T-cell (primary cell): ENCODE measurements at places on chromosomes 4 and X.

DNA sequence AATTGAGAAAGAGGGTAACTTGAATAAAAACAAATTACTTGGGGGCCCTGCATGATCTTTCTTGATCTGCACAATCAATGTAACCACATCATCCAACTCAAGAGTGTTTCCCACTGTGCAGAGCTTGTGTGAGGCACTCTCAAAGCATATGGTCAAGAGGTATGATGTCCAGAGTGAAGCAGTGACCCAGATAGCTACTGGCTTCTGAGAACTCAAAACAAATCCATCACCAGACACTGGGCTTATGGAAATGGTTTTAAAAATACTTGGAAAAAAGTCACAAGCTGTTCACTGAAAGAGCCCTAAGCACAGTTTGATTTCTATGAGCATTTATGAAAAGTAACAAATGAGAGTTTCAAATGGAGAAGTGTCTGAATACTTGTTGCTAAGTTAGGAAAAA is 361.0 kb downstream of the GRXCR1 start:
- DNase-seq = no peak

- DNase-seq = no peak
These were observed 278.0 kb downstream of the ANK2 start for GRCh38 chr4:113327494-113327893.

DNA sequence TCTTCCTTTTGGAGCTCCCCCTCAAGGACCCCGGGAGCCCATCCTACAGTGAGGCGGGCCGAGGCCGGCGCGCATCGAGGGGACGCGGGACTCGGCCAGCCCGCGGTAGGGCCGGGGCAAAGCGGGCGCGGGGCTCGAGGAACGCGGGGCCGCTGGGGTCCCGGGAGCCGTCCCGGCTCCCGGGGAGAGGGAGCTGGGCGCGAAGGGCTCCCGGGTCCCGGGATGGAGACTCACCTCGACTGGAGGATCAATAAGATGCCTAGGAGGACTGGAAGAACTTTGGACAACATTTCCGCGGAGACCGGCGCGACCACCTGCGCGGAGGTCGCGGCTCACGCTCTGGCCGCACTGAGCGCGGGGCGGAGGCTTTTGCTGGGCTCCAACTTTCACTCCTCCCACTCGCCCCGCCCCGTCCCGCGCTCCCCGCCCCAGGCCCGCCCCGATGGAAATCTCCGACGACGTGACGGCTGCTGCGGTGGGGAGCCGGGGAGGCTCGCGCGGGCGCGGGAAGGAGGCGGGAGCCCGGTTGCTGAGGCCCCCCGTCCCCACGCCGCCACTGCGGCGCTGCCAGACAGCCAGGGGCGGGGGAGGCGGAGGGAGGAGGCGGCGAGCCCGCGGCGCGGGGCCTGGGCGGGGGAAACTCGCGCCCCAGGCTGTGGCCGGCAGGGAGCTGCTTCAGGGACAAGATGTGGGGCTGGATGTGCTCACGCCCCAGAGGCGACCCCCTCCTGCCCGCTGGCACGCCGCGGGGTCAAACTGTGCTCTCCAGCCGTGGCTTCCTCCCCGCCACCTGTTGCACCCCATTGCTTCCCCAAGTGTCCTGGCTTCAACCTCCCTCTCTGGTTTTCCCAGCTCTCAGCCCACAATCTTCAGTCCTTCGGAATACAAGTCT is at the start of gene GABRE:
GABRE (minus strand) TSS at position 341 of the 892 bp plus-strand sequence; CDS start at position 290, 51 bp downstream.
- DNase-seq = no peak

GRCh38 chrX:132692066-132692465 is 203.2 kb upstream of the MBNL3 start:
- DNase-seq = no peak

DNA sequence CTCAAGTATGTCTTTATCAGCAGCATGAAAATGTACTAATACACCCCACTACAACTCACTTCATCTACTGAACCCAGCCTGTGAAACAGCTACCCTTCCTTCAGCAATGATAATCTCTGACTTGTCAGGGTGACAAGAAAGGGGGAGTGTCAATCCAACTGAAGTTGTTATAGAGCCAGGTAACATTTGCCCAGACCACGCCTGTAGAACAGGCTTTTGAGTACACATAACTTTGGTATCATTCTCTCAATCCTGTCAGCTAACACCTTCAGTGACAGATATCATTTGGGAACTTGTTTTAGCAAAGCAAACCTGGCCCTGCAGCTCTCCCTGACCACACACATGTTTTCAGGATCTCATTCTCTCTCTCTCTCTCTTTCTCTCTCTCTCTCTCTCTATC is 592.2 kb downstream of the SMARCA1 start:
- no peak for DNase-seq

- no peak for DNase-seq
These were observed 99.7 kb downstream of the FIP1L1 start for GRCh38 chr4:53477038-53477565.

DNA sequence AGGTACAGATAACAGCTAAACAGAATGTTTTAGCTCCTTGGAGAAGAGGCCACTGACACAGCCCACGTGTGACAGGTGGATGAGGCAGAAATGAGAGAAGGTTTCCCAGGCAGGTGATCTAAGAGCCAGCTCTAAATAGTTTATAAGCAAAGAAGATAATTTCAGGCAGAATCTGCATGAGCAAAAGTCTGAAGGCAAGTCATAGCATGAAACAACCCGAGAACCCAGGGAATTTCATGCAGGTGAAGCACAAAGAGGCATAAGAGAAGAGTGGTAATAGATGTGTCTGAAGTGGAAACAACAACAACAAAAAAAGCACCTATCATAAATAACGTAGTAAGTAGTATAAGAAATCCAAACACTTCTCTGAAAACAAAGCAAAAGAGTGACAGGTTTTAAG is 275.8 kb upstream of the CPEB2 start:
- DNase-seq = no peak

DNA sequence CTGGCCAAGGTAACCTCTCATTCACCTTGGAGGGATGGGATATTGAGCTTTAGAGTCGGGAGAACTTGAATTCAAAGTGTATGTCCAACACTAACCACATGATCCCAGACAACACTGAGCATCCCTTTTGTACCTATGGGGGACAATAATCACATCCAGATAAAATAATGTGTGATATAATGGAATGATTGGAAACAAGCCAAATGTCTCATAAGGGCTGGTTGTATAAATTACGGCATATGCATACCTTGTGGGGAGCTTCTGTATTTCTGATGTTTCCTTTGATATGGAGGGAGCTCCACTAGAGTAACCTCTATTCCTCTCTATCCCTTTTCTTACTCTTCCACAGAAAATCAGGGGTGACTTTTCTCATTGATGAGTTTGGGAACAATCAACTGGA is 40.7 kb upstream of the LDB2 start:
- no peak for DNase-seq

- DNase-seq = no peak
These were observed 1368.2 kb downstream of the STIM2 start for GRCh38 chr4:28228561-28229491.

DNA sequence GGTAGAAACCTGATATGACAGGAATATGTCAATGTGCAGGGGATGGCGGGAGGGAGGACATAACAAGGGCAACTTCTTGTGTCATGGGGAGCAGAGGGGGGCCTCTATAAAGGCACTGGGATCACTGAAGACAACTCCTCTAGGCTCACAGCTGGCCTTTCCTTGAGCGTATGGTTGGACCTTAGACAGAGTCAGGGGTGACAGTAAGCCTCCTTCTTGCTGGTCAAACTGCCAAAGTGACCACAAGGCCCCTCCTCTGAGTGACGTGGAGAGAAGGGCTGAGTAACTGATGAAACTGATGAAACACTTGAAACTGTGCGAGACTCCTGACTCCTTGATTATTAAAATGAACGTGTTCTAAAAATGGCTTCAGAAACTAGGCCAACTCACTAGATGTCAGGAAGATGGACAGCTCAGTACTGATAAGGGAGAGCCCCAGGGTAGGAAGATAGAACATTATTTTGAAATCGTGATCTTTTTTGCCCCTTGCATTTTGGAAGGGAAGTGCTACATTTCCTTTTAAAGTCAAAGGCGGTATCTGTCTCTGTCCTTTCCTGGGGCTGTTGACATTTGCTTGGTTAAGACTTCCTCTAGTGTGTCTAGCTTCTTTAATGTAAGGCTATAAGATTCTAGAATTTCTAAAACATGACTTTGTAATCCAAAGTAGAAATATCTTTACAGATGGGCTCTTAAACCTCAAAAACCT is 1.6 kb downstream of the RAB33A start:
- no peak for DNase-seq

- no peak for DNase-seq
These were observed 92.6 kb downstream of the TSPAN5 start for GRCh38 chr4:98565681-98566301.

DNA sequence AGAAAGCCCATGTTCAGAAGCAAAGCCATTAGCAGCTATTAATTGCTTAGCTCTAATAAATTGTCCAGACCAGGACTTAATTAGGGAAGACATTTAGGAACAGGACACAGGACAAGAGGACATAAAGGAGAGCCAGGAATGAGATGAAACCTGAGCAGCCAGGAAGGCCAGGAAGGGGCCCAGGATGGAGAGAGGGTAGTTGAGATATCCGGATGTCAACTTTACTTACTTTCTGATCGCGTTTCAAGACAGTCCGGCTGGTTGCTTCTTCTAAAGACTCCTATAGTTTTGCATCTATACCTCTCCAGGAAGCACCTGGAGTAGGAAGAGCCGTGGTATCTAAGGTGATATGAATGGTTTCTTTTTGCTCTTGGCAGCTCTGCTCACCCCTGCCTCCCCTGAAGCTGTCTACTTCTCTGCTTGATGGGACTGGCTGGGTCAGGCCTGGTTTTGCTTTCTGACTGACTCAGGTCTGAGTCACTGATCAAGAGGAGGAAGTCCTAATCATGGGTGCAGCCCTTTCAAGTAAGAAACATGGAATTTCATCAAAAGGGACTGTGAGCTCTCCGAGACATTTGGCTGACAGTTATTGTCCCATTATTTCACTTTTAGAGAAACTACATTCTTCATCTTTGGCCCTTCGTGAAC is 733.3 kb downstream of the RPA4 start:
- no peak for DNase-seq

- DNase-seq = no peak
These were observed 111.7 kb downstream of the STK32B start for GRCh38 chr4:5162909-5163508.

- no peak for DNase-seq
These were observed 78.8 kb downstream of the LDB2 start for GRCh38 chr4:16819652-16820051.

- DNase-seq = no peak
These were observed 145.8 kb downstream of the AASDH start for GRCh38 chr4:56241500-56241899.

GRCh38 chrX:139831675-139832456 is 101.0 kb downstream of the ATP11C start:
- DNase-seq = no peak

- DNase-seq = no peak
These were observed 2.1 kb downstream of the GSTCD start for GRCh38 chr4:105710678-105711077.

GRCh38 chr4:94032754-94033153 is 174.9 kb upstream of the SMARCAD1 start:
- DNase-seq = no peak

GRCh38 chr4:88859191-88859812 is 161.7 kb upstream of the NAP1L5 start:
- DNase-seq = no peak

DNA sequence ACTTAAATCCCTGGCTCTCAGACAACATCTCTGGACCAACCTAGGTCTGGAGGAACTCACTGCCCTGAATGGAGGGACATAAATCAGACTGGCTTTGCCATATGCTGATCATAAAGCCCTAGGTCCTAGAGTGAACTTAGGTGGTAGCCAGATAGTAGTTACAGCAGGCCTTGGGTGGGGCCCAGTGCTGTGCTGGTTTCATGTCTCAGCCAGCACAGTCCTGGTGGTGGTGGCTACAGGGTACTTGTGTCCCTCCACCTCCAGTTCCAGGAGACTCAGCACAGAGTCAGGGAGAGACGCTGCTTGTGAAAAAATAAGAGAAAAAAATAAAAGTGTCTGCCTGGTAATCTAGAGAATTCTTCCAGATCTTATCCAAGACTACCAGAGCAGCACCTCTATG is 40.3 kb downstream of the GSX2 start:
- DNase-seq = no peak

GRCh38 chr4:88382621-88383020 is 4.0 kb downstream of the HERC6 start:
- DNase-seq = peak; percentile 36

- no peak for DNase-seq
These were observed 46.7 kb upstream of the TADA2B start for GRCh38 chr4:6996481-6996880.

- DNase-seq = no peak
These were observed 393.1 kb upstream of the ZFP42 start for GRCh38 chr4:187602339-187603092.

DNA sequence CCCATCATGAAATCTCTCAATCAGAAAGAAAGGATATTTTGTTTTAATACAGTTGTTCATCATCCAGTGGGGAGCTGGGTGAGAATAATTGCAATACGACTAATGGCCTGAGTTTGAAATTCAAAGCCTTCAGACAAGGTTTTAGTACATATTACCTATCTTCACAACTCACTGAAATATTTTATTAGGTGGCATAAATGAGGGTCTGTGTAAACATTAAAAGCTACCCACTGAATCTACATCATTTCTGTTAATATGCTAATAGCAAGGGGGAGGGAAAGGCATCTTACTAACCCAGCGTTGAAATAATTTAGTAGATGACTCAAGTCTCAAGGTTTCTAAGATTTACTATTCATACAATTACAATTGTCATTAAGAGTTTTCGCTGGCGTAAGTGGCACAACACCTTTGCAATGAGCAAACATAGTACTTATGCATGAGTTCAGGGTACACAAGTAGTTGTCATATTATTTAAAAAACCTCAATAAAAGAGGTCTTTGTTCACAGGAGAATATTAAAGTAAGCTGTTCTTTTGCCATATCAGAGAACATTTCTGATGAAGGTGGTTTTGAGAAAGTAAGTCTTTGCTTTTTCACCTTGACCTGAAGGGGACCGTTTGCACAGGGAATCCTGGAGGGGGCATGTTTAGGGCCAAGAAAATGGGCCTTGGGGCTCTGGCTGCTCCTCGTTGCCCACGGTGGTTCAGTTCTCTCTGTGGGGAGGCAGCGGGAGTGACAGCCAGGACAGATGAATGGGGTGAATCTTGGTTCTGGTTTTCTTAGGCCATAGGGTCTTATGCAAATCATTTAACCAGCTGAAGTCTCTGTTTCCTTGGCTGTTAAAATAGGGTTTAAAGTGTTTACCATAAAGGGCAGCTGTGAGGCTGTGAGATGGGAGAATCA is 4.5 kb upstream of the RHOH start:
- no peak for DNase-seq

- no peak for DNase-seq
These were observed 175.1 kb downstream of the PARM1 start for GRCh38 chr4:75107755-75108612.

- DNase-seq = no peak
These were observed 283.0 kb upstream of the BOD1L1 start for GRCh38 chr4:13910556-13910955.

GRCh38 chrX:12843061-12843667 is 23.7 kb upstream of the TLR7 start:
- no peak for DNase-seq

DNA sequence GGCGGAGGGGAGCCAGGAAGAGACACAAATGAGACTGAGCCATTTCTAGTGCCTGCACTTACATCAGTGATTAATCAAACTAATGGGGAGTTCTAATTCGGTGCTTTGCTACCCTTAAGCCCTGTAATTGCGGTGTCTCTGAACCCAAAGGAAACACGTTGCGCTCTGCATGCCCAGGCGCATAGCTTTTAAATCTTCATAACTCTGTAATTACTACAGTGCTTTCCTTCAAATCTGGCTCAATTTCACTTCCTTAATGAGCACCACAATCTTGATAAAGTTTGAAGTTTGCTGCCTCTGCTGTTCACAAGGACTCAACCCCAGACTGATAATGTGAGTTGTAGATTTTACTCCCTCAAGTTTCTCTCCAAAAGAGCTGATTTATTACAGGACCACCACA is 5.7 kb upstream of the NHS start:
- DNase-seq = no peak
